Skin of body (tissue), 3 donors: ENCODE measurements at places on chromosomes 7 and 10. TPM values are rescaled to one million over a fixed set of nuclear protein-coding genes. Genes with fewer than 3 reads are reported as not detected.

INMT gene
- 5.9 TPM for total RNA-seq

CPED1 gene
- 25.8 TPM for total RNA-seq

- DNase-seq, result no peak
Observed at GRCh38 chr7:40288827-40289226, 154.0 kb downstream of the SUGCT start.

GRCh38 chr10:14686356-14686755, 88.3 kb downstream of the FAM107B start:
- no peak for DNase-seq

- DNase-seq, result no peak
Observed at GRCh38 chr7:137403353-137403695, 59.8 kb upstream of the PTN start.

- DNase-seq, result no peak
Observed at GRCh38 chr7:74498996-74499834, 45.5 kb downstream of the GTF2IRD1 start.

- DNase-seq, result no peak
Observed at GRCh38 chr7:44320794-44321371, 4.5 kb downstream of the CAMK2B start.
